ENCODE measurements at places on chromosomes 5 and 9.

- DNase-seq, result no peak
Measured at GRCh38 chr5:54667136-54667535, 149.6 kb downstream of the SNX18 start.

DNA sequence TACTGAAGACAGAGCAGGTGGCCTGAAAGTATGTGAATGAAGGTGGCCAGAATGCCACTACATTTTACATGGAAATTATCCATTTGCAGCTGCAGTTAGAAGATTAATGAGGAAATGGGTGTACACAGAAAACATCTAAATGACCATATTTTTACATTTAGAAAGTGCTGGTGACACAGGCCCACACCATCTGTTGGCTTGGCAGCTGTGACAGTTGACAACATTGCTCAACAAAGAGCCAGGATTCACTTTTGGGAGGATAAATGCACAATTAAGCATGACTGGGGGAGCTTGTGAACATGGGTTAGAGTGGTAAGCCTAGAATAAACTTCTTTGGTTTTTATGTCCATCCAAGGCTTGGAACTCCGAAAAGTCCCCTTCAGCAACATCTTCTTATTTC is 360.5 kb downstream of the KCTD16 start:
- peak; percentile 69 for DNase-seq

DNA sequence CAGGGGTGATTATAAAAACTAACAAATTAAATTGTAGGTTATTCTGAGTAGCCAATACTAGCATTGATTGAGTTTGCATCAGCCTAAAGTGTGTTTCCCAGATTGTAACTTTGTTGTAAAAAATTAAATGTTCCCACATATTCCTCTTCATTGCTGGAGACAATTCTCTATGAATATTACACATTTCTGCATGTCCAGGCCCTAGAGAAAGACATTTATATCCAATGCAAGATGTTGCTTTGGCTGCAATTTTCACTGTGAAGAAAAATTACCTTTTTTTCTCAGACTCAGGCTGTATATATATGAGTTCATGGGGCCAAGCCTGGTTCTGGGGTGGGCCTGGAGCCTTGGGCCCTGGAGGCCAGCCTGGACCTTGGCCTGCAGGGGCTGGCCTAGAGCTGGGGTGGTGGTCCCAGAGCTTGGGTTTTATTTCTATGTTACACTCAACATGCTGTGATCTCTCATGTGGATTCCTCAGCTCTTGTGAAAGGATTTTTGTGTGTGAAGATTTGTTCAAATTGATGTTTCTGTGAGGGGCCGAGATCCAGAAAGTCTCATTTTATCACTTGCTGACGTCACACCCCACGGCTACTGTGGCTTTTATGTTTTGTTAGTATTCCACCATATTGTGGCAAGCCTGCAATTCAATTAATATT is 232.5 kb downstream of the SPATA31A1 start:
- DNase-seq, result peak; percentile 81

GRCh38 chr5:81601919-81602318 is 149.0 kb downstream of the SSBP2 start:
- DNase-seq, result no peak

DNA sequence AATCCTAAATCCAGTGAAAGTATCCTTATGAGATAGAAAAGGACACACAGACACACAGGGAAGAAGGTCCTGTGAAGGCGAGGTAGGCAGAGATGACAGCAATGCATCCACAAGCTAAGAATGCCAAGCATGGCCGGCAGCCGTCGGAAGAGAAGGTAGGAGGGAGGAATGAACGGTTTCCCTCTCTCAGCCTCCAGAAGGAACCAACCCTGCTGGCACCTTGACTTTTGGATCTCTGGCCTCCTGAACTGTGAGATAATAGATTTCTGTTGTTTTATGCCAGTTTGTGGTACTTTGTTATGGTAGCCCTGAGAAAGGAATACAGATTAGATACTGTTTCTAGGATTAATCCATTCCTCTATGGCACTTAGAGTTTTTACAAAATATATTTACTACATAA is 76.1 kb upstream of the PANK3 start:
- no peak for DNase-seq

- DNase-seq, result no peak
Measured at GRCh38 chr5:32355686-32356085, 42.9 kb upstream of the MTMR12 start.

GRCh38 chr5:58314356-58315210 is 145.3 kb downstream of the PLK2 start:
- DNase-seq, result no peak

DNA sequence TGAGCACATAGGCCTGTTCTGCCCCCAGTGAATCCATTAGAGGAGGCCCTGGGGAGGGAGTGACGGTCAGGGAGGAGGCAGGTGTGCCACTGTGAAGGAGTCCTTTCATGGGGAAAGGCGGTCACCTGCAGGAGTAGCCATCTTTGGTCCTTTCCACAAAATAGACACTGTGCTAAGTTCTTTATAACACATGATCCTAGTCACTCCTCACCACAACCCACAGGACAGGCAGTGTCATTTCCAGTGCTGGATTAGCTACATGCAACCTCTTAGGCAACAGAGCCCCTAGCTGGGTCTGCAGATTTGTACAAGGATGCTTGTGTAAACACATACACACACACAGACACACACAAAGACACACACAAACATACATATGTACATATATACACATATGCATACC is 18.3 kb downstream of the DOCK2 start:
- DNase-seq, result no peak

GRCh38 chr5:11504886-11505193 is 399.4 kb downstream of the CTNND2 start:
- no peak for DNase-seq

DNA sequence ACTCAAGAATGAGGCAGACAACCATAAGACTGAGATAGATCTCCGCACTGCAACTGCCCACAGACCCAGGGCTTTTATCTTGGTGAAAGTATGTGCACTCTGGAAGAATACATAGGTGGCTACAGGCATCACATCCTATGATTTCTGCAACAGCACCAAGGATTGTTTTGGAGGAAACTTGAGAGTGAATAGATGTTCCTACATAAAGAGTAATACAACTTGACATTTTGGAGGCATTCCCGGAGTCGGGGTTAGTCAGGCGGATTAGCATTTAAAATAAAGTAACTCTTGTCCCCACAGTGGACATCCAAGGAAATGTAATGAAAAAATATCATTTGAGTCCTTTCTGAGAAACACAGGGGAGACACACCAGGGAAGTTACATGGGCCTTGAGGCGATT is 26.7 kb downstream of the TMEM174 start:
- no peak for DNase-seq

GRCh38 chr5:24491490-24491889 is 153.3 kb downstream of the CDH10 start:
- DNase-seq, result no peak
